ENCODE measurements at places on chromosomes 12 and 14.
A peak's percentile ranks its signal among the peaks of the same experiment; 100 is the strongest.

DNA sequence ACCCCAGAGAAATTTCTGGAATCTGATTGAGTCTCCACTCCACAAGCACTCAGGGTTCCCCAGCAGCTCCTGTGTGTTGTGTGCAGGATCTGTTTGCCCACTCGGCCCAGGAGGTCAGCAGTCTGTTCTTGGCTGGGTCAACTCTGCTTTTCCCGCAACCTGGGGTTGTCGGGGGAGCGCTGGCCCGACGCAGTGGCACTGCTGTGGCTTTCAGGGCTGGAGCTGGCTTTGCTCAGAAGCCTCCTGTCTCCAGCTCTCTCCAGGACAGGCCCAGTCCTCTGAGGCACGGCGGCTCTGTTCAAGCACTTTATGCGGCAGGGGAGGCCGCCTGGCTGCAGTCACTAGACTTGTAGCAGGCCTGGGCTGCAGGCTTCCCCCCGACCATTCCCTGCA lies 23.7 kb downstream of the P2RX4 start:
- no peak for DNase-seq

DNA sequence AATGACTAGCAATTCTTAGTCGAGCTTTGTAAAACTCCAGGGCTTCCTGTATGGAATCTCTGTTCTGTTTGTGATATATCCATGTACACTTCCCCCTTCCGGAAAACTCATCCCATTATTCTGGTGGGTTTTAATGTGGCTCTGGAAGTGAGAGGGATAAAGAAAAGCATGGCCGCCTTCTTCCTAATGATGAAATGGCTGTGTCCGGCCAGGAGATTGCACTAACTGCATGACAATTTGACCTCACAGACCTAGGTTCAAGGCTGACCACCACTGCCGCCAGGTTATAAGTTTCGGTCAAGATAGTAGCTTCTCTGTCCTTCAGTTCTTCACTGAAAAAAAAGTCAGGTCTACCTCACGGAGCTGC lies 41.0 kb upstream of the NPAS3 start:
- no peak for DNase-seq

DNA sequence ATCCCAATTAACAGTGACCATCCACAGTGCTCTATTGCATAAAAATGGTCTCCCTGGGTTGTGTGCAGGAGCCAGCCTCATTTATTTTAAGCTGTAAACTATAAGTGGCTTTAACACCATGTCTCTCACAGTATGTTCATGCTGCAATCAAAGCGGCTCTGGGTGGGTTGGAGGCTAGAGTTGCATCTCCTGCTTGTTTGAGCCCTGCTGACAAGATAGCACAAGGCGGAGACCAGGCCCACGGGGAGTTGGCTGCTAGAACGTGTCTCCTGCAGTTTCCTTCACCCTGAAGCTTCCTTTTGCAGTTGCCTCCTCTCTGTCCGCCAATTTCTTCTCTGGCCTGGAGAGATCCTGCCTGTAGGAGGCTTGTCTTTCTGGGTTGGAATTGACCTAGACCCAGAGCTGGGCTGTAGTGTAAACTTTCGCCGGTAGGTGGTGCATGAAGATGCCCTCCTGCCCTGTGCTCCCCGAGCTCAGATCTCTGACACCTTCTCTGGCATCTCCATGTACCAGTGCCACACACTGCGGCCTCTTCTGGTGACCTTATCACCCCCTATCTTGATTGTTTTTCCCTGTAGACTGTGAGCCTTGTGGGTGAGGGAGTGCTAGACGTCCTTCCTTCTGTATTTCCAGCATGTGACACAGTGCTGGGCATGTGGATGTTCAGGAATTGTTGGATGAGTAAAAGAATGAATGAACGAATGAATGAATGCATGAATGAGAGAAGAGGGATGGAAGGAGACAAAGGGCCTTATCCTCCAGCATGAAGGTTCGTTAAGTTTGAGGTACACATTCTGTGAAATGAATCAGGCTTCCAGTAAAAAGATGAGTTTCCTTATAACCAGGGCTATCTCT lies 10.4 kb downstream of the OTUB2 start:
- no peak for DNase-seq

DNA sequence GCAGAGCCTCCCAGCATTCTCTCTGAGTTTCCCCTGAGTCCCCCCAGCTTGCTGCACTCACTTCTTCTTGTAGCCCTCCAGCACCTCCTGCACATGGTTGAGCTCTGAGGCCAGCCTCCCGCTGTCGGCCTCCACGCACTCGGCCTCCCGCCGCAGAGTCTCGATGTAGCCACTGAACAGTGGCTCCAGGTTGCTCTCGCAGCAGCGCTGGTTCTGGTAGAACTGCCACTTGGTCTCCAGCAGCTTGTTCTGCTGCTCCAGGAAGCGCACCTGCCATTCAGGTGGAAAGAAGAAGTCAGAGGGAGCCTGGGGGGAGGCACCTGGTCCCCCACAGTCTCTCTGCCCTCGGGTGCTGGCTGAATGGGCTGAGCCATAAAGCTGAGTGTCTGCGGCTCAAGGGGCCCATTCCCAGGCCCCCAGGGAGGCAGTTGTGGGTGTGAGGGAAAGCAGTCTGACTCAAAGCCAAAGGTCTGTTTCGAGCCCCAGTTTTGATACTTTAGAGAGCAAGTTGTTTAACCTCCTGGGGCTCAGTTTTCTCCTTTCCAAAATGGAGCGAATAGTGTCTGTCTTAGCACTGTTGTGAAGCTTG lies 2.3 kb downstream of the KRT85 start:
- no peak for DNase-seq

DNA sequence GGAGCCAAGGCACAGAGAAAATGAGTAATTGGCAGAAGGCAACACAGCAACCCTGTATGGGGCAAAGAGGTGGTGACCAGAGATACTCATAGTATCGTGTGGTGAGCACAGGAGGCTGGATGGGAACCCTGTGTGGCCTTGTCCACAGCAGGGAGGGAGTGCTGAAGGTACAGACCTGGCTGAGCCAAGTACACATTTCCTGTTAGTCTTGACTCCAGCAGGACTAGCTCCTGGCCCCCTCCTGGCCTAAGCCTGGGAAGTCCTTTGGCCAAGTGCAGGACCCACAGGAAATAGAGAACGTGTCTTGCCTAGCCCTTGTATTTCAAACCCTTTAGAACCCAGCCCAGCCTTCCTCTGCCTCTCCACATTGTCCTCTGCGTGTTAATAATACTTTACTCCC lies 289.8 kb upstream of the PWP1 start:
- DNase-seq = no peak

DNA sequence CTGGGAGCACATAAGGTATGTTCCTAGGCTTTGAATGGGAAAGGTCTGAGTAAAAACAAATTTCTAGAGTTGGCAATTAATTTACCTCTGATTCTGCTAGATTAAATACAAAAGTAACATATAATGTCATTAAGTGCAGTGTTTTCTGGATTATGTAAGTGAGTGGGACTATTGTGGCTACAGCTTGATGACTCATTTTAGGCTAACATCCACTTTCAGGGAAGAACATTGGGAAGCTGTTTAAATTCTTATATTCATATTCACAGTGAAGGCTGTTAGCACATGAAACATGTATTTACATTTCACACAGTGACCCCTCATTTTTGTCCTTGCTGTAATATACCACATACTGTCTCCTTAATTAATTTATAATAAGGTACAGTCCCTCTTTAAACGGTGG lies 13.2 kb upstream of the BMAL2 start:
- no peak for DNase-seq

GRCh38 chr14:102178806-102179205 lies 39.1 kb downstream of the WDR20 start:
- DNase-seq = no peak

DNA sequence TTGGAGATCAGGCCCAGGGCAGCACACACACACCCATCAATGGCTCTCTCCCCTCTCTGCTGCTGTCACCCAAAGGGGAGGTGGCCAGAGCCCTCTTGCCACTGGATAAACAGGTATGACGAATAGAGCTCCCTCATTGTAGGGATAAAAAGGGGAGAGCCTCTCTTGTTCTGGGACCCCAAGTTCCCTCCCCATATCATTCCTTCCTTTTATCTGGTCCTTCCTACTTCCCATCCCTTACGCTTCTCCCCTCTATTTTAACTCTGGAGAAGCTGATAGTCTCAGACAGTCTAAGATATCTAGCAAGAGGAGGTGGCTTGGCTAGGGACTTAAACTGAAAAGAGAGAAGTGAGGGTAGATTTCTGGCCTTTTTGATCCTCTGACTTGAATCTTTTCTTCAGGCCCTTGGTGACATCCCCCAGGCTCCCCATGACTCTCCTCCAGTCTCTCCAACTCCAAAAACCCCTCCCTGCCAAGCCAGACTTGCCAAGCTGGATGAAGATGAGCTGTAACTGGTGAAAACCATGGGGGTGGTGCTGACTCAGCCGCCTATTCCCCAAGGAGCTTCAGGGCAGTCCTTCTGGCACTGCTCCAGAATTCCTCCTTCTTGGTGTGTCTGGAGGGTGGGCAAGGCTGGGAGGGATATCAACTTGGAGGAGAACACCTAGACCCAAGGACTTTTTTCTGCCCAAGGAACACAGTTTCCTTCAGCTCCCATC lies 5.3 kb downstream of the ARHGEF25 start:
- no peak for DNase-seq

DNA sequence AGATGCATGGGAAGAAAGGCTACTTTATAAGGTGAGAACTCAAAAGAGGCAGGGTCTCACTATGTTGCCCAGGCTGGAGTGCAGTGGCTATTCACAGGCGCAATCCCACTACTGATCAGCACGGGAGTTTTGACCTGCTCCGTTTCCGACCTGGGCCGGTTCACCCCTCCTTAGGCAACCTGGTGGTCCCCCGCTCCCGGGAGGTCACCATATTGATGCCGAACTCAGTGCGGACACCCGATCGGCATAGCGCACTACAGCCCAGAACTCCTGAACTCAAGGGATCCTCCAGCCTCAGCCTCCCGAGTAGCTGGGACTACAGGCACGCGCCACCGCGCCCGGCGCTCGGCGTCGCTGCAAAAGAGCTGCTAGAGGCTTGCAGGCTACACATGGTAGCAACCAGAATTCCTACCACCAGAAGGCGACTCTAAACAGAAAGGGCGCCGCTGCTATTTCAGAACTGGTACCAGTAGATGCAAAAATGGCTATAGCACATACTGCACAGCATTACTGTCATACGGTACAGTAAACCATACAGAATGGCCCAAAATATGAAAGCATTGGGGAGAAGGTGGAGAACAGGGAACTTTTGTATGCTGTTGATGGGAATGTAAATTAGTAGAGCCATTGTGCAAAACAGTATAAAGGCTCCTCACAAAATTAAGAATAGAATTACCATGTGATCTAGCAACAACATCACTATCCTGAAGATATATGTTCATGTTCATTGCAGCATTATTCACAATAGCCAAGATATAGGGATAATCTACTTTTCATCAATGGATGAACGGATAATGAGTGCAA lies 1.2 kb upstream of the NEMF start:
- peak; percentile 86 for DNase-seq

DNA sequence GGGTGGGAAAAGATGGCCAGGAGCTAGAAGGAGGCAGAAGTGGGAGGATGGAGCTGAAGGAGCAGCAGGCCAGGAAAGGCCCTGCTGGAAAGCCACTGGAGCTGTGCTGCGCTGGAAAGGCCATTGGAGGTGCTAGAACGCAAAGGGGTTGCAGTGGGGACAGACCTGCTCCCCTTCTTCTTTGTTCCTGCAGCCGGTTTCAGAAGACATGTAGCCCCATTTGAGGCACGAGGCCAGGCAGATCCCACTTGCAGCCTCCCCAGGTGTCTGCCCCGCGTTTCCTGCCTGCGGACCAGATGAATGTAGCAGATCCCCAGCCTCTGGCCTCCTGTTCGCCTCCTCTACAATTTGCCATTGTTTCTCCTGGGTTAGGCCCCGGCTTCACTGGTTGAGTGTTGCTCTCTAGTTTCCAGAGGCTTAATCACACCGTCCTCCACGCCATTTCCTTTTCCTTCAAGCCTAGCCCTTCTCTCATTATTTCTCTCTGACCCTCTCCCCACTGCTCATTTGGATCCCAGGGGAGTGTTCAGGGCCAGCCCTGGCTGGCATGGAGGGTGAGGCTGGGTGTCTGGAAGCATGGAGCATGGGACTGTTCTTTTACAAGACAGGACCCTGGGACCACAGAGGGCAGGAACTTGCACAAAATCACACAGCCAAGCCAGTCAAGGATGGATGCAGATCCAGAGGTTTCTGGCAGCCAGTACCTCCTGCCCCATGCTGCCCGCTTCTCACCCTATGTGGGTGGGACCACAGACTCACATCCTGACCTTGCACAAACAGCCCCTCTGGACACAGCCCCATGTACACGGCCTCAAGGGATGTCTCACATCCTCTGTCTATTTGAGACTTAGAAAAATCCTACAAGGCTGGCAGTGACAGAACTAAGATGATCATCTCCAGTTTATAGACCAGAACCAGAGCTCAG lies 2.3 kb upstream of the GPR162 start:
- no peak for DNase-seq

GRCh38 chr12:738712-739111 lies 13.7 kb upstream of the WNK1 start:
- no peak for DNase-seq

DNA sequence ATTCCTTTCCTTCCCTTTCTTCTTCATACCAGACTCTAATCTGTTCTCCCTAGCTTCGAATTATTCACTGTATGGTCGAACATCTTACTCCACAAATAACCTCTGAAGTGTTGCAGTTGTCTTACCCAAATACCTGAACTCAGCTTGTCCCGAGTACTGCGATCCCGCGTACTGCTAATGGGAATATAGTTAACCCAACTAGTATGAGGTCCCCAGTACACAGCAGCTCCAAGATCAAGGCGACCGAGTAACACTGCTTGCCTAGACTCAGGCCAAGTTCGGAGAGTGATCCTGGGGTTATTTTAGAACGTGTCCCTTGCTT lies 462 bp upstream of the ETNK1 start:
- no peak for DNase-seq

DNA sequence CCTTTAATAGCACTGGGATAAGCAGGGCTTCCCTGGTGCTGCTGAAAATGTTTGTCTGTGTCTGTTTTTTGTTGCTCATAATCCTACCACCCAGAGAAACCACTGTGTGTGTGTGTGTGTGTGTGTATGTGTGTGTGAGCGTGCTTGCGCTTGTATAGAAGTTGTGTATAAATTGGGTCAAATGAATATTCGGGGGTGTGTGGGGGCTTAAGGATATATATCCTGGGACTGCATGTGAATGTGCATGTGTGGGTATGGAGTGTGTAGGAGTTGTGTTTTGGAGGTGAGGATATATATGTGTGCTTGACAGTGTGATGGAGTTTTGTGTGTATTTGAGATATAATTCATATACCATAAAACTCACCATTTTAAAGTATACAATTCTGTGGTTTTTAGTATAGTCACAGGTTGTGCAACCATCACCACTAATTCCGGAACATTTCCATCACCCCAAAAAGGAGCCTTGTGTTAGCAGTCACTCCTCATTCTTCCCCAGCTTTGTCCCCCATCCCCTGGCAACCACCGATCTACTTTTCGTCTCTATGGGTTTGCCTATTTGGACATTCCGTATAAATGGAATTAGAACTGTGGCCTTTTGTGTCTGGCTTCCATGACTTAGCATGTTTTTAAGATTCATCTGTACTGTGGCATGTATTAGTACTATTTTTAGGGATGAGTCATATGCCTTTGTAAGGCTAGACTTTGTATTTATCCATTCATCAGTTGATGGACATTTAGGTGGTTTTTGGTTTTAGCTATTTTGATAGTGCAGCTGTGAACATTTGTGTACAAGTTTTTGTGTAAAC lies 25.6 kb downstream of the TCTN1 start:
- no peak for DNase-seq

Data from NCI-H2029 treated with DMSO at 0.1 percent for 48 hours (cell line).